Cardiac fibroblast (primary cell): ENCODE measurements at places on chromosomes 6 and 20.
A peak's percentile ranks its signal among the peaks of the same experiment; 100 is the strongest.

- DNase-seq: no peak
These were observed 263.4 kb downstream of the UTRN start for GRCh38 chr6:144548536-144548935.

GRCh38 chr20:37995856-37996605 is 37.2 kb downstream of the TTI1 start:
- no peak for DNase-seq

GRCh38 chr20:56558968-56559367 is 25.9 kb downstream of the FAM209B start:
- no peak for DNase-seq

DNA sequence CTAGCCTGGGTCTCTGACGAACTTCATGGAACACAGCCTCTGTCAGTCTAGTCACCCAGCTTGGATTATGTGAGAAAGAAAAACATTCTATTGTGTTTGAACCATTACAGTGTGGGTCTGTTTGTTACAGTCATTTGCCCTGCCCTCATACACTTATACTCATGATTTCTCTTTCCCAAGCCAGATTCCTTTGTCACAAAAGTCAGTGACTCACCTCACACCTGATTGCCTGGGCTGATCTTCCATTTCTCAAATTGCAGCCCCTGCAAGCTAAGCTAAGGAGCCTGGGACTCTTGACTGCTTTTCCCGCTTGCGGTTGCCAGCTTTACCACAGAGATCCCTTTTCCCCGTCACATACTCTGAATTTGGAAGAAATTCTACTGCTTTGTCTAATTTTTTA is 395.9 kb downstream of the SAMD5 start:
- no peak for DNase-seq

DNA sequence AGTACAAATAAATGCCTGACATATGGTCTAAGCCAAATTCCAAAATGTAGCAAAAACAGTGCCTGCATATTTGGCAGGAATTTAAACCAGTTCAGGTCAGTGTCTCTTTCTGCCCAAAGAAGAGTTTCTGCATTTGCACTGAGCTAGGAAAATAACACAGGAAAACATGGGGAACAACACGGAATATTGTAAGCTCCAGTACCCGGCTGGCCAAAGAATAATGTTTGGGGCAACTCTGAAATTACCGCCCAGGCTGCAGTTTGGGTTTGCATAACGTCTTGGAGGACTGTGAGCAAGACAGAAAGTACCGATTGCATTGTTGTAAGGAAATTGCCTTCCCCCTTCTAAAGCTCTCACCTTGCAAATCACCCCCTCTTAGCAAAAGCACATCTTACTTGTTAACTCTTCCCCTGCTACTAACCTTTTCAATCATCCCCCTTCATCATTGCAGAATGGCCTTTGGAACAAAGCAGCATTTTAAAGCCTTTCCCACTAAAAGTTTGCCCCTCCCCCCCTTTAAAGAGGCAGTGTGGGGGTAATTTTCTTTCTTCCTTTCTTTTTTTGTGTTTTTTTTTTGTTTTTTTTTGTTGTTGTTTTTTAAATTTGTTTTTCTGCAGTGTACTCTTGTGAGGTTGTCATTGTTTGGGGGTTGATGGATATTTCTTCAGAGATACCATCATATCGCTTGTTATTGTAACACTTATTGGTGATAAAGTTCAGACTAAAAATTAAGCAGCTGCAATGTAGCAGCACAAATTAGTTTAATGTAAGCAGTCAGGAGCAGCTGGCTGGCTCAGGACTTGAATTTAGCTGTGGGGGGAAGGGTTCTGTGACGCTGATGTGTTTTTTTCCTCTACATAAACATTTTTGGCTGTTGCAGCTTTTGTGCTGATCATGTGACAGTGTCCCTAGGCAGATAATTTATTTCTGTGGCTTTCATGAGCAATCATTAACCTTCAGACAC is 100.0 kb upstream of the CITED2 start:
- DNase-seq: peak; percentile 34

DNA sequence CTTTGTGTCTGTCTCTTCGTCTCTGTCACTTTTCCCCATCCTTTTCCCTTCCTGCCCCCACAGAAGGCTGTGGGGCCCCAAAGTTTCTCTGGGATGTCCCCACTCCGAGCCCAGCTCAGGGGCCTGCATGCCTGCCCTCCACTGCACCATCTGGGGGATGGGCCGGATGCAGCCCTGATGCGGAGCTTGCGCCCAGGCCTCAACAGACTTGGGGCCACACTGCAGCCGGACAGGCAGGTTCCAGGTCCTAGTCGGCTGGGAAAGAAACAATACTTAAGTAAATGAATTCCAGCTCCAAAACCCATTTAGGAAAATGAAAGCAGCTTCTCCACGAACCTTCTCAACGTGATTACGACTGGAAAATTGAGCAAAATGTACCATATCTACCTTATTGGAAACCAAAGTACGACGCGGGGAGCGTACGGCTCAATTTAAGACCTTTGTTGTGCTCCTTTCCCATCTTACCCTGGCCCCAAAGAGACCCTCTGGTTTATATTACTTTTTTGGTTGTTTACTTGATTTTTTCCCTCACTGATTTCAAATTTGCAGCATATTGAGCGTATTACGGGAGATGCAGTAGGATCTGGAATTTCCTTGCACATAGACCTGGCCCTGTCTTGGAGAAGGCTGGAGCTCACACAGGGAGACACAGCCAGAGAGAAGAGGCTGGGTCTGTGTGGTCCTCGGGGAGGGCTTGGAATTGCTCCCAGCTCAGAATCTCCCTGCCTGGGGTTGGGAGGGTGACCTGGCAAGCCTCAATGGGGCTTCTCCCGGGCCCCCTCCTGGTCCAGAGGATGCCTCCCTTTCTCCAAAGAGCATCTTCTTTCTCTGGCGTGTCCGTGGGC is 8.0 kb downstream of the FOXC1 start:
- no peak for DNase-seq

- DNase-seq: no peak
These were observed 33.8 kb downstream of the NHLRC1 start for GRCh38 chr6:18088419-18089296.

DNA sequence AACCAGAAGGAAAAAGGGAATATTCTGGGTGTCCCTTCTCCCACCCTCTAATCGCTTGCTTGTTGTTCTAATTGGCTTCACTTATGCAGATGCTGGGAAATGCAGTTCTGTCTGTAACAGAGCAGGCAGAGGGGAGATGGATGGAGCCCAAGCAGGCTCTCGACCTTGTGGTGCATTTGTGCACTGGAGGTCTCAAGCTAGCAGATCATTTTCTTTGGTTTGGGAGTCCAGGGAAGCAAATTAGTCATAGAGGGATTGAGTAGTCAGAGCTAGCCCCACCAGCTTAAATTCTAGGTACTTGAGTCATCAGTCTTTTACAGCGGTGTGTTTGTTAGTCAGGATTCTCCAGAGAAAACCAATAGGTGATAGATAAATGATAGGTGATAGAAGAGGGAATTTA is 234.7 kb upstream of the ECI2 start:
- DNase-seq: peak; percentile 96

- no peak for DNase-seq
These were observed 12.3 kb downstream of the TAF11 start for GRCh38 chr6:34875292-34876213.

- no peak for DNase-seq
These were observed 5.3 kb upstream of the TNFRSF6B start for GRCh38 chr20:63690898-63691710.

DNA sequence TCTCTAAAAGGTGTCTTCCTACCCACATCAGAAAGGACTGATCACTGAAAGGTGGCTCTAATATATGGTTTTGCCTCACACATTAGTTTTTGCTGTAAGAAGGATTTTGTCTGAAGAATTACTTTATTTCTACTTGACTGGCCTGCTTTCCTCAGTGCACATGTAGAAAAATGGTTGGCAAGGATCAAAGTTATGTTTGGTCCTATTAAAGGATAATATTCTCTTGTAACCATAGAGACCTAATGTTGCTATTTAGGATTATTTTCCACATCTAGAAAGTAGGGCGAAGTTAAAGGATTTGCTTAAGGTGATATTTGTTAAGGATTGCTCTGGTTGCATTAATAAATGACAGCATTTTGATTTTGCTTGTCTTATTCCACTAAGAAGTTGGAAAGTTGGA is 40.7 kb downstream of the PHACTR2 start:
- no peak for DNase-seq

DNA sequence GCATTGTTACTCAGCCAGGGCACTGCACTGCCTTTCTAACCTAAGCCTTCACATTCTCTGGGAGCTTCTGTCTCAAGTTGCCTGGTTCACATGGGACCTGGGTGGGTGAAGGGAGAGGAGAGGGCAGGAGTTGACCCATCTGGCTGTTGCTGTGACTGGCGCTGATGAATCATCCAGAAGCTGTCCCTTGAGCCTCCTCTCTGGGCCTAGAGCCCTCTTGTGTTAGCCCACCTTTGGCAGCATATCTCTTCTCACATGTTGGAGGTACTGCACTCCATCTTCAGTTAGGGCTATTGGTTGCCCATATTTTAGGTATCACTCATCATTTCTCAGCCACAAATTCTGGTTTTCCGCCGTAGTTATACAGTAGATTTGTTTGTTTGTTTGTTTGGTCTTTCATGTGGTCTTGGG is 19.8 kb downstream of the XRN2 start:
- no peak for DNase-seq

- DNase-seq: peak; percentile 62
These were observed 284.7 kb downstream of the CDH26 start for GRCh38 chr20:60242836-60243505.

- no peak for DNase-seq
These were observed 104.8 kb downstream of the ISM1 start for GRCh38 chr20:13325796-13326340.

- no peak for DNase-seq
These were observed 50.8 kb upstream of the FAM83D start for GRCh38 chr20:38875175-38875993.

DNA sequence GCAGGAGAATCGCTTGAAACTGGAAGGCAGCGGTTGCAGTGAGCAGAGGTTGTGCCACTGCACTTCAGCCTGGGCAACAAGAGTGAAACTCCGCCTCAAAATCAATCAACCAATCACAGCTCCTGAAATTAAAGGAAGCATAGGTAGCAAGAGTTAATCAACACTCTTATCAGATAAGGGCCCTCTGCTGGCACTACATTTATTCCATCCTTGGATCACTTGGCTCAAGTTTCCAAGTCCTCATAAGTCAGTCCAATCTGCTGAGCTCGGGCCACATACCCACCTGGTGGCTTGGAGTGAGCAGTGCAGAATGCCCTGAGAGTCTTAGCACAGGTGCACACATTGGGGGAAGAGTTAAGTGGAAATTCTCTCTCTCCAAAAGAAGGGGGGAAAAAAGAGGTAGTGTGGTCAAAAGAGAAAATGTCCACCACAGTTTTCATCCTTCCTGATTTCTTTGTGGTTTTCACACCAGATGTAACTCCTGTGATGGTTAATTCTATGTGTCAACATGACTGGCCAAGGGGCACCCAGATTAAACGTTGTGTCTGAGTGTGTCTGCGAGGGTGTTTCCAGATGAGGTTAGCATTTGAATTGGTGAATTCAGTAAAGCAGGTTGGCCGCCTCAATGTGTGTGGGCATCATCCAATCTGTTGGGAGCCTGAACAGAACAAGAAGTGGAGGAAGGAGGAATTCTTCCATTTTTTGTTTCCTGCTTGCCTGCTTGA is 14.2 kb upstream of the FAM8A1 start:
- no peak for DNase-seq

DNA sequence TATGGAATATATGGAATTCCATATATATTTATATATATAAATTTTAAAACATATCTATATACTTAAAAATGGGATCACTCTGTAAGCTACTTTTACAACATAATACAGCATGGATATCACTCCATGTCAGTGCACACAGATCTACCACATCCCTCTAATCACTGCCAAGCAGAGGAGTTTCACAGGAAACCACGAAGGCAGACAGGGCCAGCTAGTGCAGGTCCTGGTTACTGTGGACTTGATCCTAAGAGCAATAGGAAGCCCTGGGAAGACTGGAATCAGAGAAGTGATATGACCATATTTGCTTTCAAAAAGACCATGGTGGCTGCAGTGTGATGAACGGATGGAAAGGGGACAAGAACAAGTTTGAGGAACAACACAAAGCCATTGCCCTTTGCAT is 40.0 kb upstream of the NRN1 start:
- no peak for DNase-seq

- DNase-seq: peak; percentile 10
These were observed 253.0 kb downstream of the QKI start for GRCh38 chr6:163667372-163668060.

GRCh38 chr6:144266091-144266649 is 19.0 kb upstream of the UTRN start:
- DNase-seq: peak; percentile 95

- peak; percentile 99 for DNase-seq
These were observed 158.5 kb downstream of the SASH1 start for GRCh38 chr6:148501178-148501590.

GRCh38 chr20:16049529-16050093 is 523.6 kb downstream of the KIF16B start:
- DNase-seq: no peak

DNA sequence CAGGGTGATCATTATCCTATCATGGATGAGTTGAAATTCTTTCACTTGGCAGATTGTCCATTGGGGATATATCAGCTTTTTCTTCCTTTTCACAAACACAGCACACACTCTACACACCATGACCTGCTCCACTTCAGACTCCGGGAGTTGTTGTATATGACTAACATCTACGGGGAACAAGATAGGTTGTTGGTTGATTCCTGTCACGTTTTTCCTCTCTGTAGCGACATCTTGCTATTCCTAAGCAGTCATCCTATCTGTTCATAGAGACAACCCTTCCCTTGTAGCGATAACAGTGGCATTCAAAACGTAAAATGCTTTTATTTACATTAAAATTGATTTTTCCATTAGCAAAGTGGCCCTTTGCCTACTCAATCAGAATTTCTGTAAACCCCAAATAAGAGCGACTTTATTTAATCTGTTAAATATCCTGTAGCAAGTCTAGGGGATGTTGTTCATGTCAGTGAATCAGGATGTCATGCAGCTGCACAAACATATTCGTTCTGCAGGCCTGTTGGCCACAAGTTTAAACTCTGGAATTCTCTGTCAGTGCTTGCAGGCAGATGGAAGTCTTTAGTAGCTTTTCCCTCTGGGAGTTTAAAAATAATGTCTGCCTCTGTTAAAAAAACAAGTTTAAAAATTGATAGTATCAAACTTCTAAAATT is 23.1 kb downstream of the PHACTR2 start:
- peak; percentile 75 for DNase-seq

- DNase-seq: no peak
These were observed 85.8 kb downstream of the SRC start for GRCh38 chr20:37431786-37432185.

GRCh38 chr6:156854466-156855161 is 77.4 kb downstream of the ARID1B start:
- DNase-seq: no peak

DNA sequence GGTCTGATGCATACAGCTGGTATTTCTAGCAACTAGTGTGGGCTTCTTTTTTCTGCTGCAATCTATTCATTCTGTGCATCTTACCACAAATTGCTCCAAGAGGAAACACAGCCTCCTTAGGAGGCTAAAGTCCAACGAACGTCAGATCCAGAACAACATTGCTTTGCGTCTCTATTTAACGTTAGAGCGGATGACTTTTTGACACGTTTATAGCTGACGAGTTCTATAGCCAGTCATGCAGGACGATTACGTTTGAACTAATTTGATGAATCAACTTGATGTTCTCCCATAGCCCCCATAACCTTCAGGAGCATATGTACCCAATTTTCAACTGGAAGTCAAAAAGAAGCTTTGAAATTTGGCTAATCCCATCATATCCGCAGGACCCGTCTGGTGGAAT is 59.9 kb downstream of the TSHZ2 start:
- peak; percentile 10 for DNase-seq

- DNase-seq: peak; percentile 45
These were observed 36.8 kb upstream of the CDKAL1 start for GRCh38 chr6:20497216-20498040.
